Activated gamma-delta T cell treated with anti-CD3 and anti-CD28 coated beads, Interleukin-2, amount 50 U/mL, for 16 hours (primary cell): ENCODE measurements at places on chromosomes 2 and 18.

- DNase-seq = no peak
These were observed 75.0 kb upstream of the MMADHC start for GRCh38 chr2:149662556-149662955.

DNA sequence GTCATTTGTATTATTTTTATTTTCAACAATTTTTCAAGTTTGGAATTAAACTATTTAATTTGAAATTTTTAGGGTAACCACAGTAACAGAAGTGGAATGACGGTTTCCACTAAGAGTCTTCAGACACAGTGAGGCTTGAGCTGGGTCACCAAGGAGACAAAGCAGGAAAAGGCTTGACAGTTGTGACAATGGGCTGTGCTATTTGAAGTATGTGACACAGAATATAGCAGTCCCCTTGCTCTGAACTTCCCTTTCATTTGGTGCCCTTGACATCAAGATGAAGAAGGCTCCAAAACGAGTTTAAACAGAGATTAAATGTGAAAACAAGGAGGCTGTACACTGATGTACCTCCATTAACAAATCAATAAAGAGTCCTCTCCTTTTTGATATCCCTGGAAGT, 265.4 kb upstream of the DLGAP1 start:
- no peak for DNase-seq

GRCh38 chr2:171587567-171587966, 65.3 kb downstream of the CYBRD1 start:
- no peak for DNase-seq

DNA sequence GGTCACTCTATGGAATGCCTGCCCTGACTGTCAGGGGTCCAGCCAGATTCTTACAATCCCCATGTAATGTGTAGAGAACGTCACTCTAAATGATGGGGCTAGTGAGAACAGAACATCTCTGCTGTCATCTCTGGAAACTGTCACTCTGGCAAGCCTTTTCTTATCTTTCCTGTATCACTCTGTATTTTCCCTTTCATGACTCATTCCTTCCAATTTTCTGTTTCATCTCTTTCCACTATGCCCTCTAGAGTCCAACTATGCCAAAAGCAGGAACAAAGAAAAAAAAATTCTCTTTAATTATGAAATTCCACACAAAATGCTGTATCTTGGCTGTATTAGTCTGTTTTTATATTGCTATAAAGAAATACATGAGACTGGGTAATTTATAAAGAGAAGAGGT, 608.8 kb downstream of the ADCYAP1 start:
- DNase-seq = no peak

DNA sequence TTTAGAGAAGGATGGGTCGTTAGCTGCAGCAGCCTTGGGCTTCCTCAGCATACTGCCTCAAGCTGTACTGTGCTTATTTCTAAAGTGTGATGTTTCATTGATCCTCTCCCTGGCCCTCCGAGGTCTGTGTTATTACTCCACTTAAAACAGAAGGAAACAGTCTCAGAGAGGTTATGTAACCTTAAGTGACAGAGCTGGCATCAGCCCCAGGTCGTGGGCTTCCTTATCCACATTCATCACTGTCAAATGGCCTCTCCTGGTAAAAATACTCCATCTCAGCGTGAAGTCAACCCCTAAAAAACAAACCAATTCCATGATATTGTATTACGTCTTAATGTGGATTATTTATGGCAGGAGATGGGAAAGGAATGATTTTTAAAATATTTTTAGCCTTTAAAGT, 153.3 kb upstream of the NOSTRIN start:
- DNase-seq = no peak

DNA sequence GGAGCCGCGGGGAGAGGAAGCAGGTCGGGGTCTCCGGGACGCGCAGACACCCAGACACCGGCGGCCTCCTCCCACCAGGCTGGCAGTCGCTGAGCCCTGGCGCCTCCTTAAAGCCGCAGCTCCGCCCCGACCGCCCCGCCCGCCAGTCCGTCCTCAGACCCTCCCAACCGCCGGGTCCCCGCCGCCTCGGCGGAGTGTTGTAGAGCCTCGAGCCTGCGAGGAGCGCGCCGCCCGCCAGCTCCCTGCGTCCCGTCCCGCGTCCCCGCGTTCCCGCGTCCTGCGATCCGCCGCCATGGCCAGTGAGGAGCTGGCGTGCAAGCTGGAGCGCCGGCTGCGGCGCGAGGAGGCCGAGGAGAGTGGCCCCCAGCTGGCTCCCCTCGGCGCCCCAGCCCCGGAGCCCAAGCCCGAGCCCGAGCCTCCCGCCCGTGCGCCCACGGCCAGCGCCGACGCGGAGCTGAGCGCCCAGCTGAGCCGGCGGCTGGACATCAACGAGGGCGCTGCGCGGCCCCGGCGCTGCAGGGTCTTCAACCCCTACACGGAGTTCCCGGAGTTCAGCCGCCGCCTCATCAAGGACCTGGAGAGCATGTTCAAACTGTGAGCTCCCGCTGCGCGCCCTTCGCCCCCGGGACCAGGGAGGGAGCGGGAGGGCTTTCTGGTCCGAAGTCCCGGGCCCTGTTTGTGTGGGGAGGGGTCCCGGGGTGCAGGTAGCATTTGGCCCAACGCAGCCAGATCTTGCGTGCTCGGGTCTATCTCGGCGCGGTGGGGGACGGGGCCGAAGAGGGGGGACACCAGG, at the start of gene EFHD1:
Gene EFHD1 (plus strand): TSS at position 192 of the 793 bp plus-strand sequence. CDS start 101 bp downstream, at position 293.
- no peak for DNase-seq

DNA sequence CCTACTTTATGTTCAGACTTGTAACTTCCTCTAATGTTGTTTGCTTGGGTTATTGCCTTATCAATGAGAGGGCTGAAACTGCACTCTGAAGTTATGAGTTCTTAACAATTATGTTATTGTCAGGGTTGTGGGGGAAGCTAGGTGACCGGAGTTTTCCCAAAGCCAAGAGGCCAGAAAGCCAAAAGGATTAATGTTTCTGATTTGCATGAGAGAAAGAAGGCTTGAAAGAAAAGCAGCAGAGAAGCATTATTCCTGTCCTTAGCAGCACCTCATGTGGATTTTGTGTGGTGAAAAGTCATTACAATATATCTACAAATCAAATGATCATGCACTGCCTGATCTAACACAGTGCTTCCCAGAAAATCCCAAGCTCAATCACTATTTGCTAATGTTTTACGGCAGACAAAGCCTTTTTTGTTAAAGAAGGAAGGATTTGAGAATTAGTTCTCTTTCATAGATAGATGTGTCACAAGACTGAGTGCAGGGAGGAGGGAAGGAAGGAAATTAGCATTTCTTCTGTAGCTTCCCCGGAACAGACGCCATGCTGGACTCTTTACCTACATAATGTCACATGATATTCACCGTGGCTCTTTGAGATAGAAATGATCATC, 203.2 kb downstream of the ALK start:
- no peak for DNase-seq

GRCh38 chr2:100884145-100884621, 64.2 kb downstream of the NPAS2 start:
- no peak for DNase-seq

DNA sequence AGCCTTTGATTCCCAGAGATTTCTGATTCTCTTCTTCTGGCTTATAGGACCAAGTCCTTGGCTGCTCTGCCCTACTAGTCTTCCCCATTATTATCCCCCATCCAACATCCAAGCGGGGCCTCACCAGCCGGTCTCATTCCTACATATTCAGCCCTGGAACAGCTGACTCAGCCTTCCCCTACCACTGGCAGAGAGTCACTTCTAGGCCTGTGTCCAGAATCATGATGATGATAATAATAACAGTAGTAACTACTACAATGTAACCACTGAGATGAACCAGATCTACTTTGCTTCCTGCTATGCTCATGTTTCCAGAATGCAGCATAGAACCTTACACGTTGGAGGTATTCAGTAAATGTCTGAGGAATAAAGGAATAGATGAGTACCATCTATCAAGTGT, 295.2 kb downstream of the SRBD1 start:
- no peak for DNase-seq

- DNase-seq = no peak
These were observed 112.8 kb downstream of the PRELID3A start for GRCh38 chr18:12520442-12520992.

DNA sequence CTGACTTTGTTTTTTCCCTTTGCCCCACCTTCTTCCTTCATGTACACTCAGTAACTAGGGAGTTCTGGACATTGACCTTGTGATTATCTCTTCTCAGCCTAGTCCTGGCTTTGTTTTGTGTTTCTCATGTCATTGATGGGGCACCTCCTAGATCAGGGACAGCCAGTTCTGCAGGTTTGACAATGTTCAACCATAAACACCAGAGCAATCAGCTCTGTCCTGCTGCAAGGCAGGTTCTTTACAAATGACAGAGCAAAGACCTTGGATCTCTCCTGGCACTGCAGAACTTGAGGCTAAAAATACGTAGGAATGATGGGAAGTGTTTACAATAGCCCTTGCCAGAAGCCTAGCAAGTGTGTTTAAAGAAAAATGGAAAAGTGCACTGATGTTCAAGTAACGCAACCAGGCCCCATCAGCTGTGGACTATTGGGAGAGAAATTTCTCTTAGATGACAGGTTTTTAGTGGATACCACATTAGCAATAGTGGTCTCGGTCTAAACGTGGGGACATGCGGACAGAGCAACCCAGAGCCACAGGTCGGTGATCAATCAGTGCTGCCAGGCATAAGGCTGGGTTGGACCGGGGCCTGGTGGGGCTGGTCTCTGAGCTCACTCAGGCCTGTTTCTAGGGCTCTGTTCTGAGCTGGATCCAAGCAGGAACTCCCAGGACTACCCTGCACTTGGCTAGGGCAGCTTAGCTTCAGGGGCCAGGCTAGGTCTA, 76.8 kb downstream of the SOWAHC start:
- no peak for DNase-seq

DNA sequence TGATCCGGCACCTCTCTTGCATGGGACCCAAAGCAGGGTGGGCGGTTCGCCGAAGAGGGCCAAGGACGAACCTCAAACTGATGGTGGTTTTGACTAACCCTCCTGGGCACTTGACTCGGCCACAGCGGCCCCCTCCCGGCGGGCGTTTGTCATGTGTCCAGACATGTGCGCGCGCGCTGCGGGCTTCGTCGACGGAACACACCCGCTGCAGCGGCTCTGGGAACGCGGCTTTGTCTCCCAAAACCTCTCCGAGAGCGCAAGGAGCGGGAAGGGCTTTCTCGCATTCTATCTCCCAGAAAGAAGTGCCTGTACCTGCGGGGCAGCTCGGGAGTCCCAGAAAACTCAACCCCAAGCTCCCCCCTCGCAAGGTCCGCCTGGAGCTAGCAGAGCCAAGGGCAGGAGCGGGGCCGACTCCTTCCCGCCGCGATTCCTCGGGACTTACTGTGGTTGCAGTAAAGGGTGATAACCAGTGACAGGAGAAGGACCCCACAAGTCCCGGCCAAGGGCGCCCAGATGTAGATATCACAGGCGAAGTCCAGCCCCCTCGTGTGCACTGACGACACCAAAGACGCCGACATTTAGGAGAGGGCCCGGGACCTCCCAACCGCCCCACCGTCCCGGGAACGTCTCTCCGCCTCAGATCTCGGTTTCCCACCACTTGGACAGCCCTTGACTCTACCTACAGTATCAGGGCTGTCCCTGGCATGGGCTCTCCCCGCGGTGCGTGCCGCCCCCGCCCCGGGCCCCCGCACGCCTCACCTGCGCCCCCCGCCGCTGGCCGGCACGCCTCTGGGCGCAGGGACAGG, 1.6 kb downstream of the CD8A start:
- DNase-seq = no peak

- no peak for DNase-seq
These were observed 65.3 kb downstream of the CXCR4 start for GRCh38 chr2:136052369-136053362.

DNA sequence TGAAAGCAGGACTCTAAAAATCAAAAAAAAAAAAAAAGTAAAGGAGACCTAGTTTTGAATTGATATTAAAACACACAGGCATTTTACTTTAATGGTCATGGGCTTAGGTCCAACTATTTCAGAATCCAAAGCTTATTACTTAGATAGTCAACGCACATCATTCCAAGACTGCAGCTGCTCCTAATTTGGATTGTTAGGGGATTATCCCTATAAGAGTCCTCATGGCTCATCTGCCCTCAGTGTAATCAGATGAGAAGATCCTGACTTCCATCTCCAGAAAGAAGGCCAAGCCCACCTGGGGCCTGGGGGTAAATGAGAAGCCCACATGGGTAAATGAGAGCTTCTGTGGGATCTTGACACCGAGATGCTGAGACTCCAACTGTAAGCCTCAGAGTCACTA, 424.2 kb downstream of the NRXN1 start:
- no peak for DNase-seq

DNA sequence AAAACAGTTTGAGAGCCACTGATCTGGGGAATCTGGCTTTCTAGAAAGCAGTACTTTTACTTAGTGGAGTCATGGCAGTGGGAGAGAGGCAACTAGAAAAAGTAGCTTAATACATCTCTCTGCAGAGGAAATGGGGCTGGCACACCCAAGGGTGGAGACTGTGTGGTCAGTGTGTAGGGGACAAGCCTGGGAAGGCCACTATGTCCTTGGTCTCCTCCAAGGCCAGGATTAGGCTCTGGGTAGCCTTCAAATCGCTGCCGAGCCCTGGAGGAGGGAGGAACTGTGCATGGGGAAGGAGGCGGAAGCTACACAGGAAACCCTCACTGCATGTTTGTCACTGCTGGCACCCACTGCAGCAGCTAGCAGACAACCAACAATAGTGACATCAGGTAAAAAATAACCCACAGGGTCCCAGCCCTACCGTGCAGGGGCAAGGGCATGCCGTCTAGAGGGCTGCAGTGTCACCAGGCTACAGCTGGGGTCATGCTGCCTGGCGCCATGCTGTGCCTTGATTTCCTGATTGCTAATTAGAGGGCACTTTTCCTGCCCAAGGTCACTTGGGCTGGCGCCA, 34.8 kb downstream of the LBH start:
- peak; percentile 36 for DNase-seq

DNA sequence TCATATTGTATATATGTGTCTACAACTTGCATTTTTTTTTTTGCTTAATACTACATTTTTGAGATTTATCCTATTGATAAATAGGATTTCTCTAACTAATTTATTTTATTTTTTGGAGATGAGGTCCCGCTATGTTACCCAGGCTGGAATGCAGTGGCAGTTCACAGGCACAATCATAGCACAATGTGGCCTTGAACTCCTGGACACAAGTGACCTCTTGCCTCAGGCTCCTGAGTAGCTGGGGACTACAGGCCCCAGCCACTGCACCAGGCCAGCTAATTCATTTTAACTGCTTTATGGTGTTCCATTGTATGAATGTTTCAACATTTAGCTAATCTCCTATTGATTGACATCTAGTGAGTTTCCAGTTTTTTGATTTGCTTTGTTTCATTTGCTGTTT, 16.8 kb upstream of the CLASP1 start:
- no peak for DNase-seq

DNA sequence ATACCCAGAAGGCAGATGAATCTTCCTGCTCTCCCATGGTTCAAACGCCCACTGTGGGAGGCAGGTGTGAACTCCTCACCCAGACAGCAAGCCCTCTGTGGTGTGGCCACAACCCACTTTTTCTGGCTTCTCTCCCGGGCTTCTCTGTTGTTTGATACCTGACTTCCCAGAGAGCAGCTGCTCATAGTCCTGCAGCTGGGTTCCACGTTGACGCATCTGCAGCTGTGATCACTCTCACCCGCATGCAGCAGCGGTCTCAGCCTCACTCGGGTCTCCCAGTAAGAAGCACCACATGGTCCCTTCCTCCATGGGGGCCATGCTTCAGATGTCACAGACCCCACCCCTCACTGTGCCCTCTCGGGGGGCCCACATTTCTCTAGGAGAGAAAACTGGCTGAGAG, 3.5 kb downstream of the ASPRV1 start:
- no peak for DNase-seq
